Dermis microvascular lymphatic vessel endothelial cell (primary cell): ENCODE measurements at places on chromosomes 5 and 9.

DNA sequence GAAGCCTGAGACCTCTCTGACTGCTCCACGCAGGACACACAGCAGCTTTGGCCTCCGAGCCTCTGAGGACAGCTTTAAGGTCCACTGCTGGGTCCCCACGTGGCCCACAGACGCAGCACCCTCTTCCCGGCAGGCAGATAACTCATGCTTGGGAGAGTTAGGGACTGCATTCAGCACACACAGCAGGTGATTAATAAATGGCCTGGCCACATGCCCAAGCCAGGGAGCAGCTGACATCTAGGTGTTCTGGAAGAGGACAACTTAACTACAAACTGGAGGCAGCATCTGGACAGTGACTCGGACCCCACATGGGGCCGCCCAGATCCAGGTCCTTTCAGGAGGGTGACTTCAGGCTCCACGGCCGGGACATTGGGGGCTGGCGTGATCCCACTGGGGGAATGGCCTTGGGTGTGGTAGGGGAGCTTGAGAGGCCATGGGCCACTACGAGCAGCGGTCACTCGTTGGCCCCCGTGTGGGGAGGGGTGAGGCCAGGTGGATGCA lies 11.3 kb downstream of the NINJ1 start:
- no peak for DNase-seq

DNA sequence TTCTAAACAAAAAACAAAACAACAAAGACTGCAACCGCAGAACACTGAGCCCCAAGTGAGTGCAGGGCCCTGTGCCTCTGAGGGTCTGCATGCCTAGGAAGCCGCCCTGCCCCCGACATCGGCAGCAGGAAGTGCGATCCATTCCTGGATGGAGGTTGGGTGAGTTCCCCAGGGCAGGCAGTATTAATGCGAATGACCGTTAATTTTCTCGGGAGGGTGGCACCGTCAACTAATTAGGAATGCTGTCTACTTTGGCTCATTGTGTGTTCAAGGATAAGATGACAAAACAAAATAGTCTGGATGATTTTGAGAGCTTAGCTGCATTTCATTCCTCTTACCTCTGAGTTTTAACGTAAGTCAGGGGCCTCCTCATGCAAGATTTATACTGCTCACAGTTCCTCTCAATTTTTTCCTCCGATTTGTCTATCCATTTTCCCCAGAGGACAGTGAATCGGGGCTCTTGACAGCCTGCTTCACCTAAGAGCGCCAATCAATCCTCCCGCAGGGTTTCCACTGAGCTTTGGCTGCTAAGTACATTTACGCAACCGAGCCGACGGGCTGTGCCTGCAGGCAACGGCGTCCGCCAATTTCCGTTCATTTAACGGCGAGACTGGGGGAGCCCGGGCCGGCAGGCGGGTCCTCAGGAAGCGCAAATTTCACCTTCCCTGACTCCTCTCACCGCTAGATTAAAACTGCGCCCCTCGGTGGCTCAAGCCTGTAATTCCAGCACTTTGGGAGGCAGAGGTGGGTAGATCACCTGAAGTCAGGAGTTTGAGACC lies 2.9 kb upstream of the NXNL2 start:
- no peak for DNase-seq

- DNase-seq: no peak
Observed at GRCh38 chr9:134943836-134944235, 26.1 kb upstream of the FCN1 start.

DNA sequence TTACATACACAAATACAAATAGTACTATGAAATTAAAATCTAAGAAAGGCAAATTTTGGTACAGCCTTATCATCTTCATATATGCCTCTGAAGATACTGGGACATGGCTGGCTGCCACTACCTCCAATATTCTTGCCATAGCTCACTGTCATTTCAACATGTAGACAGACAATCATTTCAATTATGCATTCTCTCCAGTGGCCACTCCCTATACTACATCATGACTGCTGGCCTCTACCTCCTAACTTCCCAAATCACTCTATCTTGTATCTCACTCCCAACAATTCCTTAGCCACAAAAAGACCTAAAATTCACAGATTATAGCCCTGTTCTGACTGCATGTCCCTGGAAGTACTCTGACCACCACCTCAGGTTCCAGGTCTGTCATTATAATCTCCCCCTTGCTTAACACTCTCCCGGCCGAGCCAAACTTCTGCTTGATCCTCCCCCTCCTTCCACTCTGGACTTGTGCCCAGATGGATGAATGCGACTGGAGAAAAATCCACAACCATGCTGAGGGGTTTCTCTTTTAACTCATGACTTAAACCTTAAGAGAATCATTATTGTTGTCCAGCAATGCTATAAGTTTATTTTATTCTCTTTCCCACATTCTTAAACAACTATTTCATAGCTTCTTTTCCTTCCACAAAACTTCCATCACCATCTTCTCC lies 225.3 kb upstream of the TLE4 start:
- DNase-seq: no peak

- peak; percentile 2 for DNase-seq
Observed at GRCh38 chr5:107704681-107705401, 34.1 kb upstream of the EFNA5 start.

DNA sequence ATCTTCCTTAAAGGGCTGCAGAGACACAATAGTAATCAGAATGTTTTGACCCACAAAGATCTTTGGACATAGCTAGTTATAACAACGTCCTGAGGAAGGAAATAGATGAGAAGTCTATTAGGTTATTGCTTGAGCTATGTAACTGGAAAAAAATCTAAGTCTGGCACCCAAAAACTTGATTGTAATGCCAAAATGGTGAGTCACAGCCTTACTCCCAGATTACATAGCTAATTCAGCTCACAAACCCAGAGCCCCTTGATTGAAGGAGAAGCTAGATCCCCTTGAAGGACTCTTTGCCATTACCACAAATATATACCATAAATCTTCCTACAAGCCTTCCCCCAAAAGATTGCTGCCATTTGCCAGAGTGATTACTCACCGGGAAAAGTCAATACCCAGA lies 341.8 kb upstream of the KIF2A start:
- no peak for DNase-seq

DNA sequence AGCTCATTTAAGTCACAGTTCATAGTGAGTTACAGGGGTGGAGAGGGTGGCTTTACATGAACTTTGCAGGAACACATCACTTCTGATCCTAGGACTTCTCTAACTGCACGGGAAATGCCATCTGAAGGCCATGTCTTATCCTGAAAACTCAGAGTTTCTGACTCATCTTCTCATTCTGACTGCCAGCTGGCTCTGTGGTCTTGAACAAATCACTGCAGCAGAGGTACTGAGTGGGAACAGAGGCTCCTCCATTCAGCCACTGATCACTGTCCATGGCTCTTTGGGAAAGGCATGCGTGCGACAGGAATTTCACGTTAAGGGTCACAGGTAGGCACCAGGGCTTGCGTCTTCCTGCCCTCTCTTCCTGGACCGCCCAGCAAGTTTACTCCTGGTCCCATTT lies 114.6 kb upstream of the LRRTM2 start:
- no peak for DNase-seq

DNA sequence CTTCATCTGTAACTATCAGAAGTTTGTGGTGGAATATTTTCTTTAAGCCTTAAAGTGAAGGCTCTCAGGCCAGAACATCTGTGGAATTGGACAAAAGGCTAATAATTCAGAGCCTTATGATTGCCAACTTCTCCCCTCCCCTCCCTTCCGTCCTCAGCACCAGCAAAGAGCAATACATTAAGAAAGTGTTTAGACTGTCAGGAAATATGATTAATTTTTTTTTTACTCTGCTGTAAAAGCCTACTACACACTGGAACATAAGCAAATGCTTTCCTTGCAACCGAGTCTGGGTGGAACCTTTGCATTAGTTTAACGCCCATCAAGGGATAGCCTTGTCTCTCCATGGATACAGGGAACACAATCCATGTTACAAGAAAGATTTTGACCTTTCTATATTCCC lies 110.3 kb upstream of the TARS1 start:
- no peak for DNase-seq

DNA sequence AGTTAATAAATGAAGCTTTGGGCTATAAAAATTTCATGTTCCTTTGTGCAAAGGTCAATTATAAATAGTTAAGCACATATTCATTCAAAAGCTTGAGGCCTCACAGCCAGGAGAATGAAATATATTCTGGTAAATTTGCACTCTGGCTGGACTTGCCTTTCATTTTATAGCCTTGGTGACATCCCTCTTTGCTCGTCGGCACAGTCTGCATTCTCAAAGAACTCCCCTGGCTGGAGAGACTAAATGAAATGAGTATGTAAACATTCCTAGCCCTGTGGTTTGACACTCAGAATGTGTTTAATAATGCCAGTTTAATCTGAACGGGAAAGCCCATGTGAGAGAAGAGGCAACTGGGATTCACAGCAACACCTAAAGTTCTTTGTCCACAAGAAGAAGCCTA lies 285.6 kb downstream of the BRINP1 start:
- DNase-seq: no peak

- no peak for DNase-seq
Observed at GRCh38 chr5:107885601-107886000, 214.9 kb upstream of the EFNA5 start.

GRCh38 chr5:54895816-54896341 lies 89.5 kb downstream of the ESM1 start:
- peak; percentile 81 for DNase-seq

GRCh38 chr9:78001946-78002731 lies 29.5 kb downstream of the GNAQ start:
- DNase-seq: peak; percentile 57

DNA sequence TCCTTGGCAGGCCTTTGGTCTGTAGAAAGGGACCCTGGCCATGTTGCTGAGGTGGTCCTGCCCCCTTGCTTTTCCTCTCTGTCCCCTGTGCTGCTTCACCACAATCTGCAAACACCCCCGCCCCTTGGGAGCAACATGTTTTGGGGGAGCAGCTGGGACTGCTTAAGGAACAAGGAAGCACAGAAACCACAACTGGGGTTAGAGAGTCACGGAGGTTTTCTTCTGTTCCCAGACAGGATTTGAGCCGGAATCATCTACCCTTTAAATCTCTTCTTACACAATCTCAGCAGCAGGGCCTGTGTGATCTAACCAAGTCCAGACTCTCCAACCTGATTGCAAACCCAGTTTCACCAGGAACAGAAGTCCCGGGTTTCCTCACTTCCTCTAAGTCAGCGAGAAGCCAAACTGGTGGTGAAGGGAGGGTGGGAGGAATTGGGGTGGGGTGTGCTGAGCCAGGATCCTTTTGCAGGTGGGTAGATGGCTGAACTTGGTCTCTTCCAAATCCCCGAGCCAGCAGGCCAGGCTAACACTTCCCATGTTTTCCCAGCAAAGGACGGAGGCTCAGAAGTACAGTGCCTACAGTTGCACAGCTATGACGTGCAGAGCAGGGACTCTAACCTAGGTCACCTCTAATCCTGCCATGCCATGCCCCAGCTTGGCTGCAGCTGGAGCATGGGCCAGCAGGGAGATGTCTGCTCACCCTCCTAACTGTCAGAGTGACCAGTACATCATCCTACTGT lies 25.0 kb downstream of the SH3PXD2B start:
- no peak for DNase-seq

- DNase-seq: no peak
Observed at GRCh38 chr5:178210686-178211085, 6.4 kb downstream of the HNRNPAB start.

DNA sequence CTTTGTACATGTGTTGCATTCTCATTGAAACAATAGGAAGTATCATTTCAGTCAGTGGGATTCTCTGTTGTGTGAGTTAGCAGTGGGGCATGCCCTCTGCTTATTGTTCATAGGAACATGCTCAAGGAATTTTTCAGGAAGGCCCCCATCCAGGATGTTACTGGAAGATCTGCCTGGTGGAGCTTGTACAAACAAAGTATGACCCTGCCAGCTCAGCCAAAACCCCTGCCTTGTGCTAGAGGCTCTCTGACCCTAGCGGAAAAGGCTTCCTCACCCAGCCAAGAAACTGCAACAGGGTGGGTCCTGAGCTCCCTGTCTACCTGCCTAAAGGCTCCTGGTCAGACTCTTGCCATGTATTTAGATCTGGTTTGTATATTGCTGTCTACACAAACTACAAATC lies 43.2 kb downstream of the MRRF start:
- DNase-seq: no peak

DNA sequence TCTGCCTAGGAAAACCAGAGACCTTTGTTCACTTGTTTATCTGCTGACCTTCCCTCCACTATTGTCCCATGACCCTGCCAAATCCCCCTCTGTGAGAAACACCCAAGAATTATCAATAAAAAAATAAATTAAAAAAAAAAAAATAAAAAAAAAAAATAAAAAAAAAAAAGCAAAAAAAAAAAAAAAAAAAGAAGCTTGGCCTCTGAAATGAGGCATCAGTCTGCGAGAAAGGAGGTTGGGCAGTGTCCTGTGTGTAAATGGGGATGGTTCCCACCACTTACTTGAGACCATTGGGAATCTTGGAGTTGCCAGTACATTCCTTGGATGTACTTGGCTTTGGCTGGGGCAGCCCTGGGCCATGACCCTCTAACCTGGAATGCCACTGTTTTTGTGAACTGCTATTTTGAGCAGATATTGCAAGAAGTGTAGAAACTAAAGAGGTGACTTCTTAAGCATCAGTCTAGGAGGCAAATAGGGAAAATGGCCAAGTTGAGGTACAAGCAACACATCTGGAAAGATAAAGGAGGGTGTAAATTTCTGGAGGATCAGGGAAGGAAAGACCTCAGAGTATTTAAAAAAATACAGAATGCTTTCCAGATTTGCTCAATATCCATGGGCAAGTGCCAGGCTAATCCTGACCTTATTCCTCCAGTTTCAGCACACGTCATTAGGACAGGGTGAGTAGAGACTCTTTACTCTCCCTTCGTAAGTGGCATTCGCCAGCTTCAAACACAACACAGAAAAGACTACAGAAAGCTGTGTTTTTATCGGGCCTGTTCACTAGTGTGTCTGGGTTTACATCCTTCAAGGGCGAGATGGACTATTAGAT lies 58.1 kb downstream of the HSPA4 start:
- no peak for DNase-seq

DNA sequence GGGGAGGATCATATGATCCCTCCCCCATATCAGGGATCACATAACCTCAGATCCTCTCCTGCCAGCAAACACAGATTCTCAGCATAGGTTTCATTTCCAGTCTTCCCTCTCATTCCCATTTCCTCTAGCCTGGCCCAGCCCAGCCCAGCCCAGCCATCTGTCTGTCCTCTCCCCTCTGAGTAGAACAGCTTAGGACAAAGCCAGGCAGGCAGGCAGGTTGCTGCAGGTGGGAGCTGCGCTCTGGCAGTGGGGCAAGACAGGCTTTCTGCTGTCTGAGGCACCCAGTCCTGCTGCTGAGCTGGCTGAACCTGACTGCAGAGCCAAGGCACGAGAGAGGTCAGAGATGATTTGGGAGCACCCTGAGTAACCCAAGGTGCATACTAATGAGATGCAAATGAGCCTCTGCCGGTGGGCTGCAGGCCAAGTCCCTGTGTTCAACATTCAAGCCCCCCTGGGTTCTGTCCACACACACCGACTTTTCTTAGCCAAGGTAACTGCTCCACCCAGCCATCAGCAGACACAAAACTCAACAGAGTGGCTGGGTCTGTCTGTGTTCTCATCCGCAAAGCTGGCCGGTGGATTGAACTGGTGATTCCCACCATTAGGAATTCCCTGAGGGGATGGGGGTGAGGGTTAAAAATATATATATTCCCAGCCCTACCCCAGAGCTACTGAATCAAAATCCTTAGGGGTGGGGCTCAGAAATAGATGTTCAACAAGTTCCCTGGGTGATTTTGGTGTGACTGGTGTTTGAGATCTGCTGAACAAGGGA lies 9.1 kb downstream of the FAT2 start:
- DNase-seq: no peak

GRCh38 chr9:135732569-135733257 lies 30.7 kb downstream of the KCNT1 start:
- DNase-seq: no peak
